ENCODE measurements at places on chromosomes 12 and 14.

- no peak for DNase-seq
Observed at GRCh38 chr12:116943419-116944372, 32.9 kb downstream of the FBXW8 start.

DNA sequence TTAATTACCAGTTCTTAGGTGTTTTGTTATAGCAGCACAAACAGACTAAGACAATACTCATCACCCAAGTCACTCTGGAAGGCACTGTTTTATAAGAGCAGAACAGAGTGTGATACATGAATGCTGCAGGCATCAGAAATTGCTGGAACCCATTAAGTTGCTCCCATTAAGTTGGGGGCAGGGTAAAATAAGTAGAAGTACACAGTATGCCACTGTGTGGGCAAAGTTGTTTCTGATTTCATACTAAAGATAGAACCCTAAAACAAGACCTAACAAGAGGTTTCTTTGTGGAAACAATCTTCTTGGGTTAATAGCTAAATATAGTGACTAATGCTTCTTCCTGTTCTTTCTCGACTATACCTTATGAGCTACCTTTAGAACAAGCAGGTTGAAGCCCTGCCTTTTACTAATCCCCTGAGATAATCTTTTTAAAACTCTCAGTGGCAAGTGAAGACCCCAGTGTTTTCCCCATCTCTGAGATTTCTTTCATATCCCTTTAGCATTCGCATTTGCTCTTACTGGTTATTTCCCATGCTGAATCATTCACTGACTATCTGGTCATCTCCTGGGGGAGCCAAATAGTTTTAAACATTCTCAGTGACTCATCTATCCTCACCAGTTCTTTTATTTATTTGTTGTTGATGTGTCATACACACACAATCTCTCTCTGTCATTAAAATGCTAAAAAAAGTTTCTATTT lies 52.3 kb downstream of the SOCS2 start:
- DNase-seq: no peak

DNA sequence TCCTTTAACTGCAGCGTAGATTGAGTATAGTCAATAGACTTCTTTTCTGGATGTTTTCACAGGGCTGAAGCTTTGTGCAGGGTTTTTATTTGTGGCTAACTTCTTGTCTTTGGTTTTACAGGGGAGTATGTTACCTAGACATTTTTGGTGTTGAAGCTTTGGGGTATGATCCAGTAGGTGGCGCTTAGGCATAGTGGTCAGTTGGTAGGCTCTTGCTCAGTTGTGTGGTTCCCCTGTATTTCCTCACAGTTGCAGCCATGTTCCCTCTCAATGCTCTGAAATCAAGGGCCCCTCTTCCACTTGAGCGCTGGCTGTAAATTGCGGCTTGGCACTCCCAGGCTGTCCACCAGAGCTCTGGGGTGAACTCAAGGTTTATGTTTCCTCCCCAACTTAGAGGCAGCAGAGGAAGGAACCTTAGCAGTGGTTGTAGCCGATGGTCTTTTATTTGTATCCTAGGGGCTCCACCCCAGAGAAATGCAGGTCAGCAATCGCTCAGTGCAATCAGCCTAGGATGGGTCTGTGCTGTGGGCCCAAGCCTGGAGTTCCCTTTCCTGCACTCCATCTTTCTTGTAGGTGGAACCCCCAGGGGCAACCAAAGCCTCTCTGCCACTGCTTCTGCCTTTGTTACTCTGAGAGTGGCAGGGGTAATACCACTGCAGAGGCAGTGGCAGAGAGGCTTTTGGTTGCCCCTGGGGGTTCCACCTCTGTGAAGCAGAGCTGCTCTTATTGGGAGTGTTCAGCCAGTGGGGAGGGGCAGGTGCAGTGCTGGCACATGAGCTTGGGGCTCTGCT lies 55.1 kb downstream of the CMAS start:
- no peak for DNase-seq

GRCh38 chr12:121144416-121144914 lies 11.8 kb downstream of the P2RX7 start:
- DNase-seq: no peak

- peak; percentile 16 for DNase-seq
Observed at GRCh38 chr12:121132601-121133481, at the start of gene P2RX7. Gene P2RX7, plus strand, starts transcription at chr12:121132876. Its CDS starts 95 bp downstream, at chr12:121132971.

GRCh38 chr12:107967170-107967569 lies 161.9 kb upstream of the WSCD2 start:
- DNase-seq: no peak

GRCh38 chr14:71720978-71721624 lies 211.1 kb upstream of the RGS6 start:
- DNase-seq: peak; percentile 41

DNA sequence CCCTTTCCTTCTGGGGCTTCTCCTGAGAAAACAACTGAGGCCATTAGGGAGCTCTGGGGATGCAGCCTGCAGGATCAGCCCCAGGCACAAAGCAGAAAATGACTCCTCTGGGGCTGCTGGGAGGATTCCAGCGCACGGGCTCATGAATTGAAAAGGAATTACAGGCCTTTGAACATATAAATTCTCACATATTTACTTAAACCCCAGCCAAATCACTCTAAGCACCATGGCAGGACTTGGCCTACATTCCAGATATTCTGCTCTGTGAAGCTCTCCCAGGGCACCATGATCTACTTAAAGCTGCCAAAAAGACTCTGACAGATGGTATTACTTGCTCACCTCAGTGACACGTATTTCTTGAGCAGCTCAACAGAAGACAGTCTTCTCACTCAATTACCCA lies 87.2 kb downstream of the ZFC3H1 start:
- DNase-seq: no peak

DNA sequence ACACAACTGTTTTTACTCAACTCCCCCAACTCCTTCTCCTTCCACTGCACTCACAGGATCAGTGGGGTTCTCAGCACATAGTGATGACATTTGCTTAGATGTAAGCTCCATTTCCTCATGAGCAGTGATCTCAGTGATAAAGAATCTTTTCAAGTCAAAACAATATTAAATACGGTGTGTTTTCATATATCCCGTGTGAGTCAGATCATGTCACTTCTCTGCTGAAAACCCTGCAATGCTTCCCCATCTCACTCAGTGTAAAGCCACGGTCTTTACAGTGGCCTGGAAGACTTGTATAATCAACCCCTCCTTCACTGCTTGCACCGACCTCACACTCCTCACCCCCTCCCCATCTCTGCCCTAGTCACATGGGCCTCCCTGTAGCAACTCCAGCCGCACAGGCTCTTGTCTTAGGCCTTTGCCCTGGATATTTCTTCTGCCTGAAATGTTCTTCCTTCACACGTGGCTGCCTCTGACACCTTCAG lies 149.7 kb upstream of the ARHGAP5 start:
- no peak for DNase-seq

DNA sequence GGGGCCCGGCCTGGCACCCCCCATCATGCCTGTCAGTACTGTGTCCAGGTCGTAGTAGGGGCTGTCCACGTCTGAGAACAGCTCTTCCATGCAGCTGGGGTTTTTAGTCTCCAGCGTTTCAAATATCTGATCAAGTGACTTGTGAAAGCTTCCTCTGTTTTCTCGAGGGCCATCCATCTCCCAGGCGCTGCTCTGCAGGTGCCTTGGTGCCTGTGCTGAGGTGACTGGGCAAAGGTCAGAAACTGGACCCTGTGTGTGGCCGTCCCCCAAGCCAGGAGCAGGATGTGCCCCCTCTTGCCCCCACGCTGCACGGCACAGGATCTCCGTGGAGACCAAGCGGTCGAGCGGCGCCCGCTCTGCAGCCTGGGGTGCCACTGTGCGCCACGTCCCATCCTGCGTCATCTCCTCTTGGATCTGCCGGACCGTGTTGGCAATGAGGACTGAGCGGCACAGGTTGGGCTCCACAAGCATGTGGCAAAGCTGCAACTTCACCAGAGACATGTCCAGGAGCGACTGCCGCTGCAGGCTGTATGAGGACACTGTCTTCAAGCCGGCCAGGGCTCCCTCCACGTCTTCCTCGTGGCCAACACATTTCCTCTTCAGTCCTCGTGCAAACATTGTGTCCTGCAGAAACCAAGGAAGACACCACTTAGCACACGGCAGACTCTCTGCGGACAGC lies 9.4 kb downstream of the CDCA4 start:
- DNase-seq: no peak

DNA sequence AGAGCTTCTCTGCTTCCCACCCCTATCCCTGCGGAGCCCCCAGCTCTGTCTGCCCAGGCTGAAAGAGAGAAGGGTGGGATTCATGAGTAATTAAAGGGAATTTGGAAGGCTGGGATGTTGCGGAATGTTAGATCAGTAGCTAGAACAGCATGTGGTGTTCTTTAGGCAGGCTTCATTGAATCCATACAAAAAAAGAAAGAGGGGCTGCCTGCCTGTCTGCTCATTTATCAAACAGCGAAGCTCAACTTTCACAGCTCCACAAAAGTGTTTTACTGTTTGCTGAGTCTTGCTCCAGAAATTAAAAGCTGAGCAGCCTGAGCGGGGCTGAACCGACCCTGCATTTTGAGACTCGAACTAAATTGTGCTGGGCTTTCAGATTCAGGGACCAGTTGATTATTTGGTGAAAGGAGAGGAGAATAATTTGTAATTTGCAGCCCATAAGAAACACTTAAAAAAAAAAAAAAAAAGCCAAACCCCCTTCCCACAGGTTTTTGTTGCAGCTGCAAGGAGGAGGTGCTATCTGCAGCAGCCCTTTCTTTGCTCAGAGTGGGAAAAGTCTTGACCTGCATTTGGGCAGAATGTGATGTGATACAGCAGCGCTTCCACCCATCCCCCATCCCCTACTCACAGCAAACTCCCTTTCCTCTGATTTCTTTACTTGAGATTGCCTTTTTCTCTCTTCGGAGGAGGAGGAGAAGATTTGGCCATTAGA lies 89.7 kb downstream of the RFX4 start:
- no peak for DNase-seq

GRCh38 chr12:47987411-47988072 lies 16.7 kb downstream of the COL2A1 start:
- no peak for DNase-seq

DNA sequence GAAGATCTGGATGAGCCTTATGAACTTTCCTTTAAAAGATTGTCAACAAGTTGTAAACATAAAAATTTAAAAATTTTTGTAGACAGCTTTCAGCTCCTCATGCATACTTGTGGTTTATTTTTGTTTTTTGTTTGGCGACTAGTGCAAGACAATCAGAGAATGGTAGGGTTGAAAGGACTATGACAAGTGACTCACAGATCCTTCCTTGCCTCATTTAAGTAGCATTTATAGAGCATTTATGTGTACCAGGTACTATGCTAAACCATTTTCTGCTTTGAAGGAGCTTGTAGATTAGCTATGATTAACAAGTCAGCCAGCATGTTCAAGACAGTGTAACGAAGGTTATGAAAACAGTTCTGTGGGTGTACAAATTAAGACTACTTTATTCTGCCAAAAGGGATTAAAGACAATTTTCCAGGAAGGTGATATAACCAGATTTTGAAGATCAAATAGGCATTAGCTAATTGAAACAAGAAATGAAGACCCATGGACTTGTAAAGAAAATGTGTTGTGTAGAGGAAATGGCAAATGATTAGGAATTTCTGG lies 122.0 kb downstream of the PCNX1 start:
- no peak for DNase-seq

DNA sequence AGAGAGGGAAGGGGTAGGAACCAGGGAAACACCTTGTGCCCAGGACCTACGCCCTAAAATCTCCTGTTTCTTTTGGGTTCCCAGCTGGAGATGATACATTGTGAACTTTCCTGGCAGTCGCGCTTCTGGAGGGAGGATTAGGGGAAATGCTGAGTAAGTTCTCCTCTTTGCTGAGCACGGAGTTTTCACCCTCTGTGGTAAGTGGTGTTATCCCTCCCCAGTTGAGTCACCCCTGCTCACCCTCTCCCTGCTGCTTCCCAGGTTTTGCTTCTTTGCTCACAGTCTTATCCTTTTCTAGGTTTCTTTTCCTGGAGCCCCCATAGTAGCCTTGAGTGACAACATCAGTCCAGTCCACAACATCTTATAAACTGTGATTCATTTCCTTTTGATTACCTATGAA lies 789.1 kb downstream of the TMEM121 start:
- DNase-seq: no peak

DNA sequence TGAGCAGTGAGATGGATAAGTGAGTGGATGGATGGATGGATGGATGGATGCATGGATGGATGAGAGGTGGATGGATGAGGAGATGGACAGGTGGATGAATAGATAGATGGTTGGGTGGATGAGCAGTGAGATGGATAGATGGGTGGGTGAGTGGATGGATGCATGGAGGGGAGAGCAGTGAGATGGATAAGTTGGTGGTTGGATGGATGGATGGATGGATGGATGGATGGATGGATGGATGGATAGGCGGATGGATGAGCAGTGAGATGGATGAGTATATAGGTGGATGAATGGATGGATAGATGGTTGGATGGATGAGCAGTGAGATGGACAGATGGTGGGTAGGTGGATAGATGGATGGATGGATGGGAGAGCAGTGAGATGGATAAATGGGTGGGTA lies 30.6 kb downstream of the LRRC74A start:
- no peak for DNase-seq

DNA sequence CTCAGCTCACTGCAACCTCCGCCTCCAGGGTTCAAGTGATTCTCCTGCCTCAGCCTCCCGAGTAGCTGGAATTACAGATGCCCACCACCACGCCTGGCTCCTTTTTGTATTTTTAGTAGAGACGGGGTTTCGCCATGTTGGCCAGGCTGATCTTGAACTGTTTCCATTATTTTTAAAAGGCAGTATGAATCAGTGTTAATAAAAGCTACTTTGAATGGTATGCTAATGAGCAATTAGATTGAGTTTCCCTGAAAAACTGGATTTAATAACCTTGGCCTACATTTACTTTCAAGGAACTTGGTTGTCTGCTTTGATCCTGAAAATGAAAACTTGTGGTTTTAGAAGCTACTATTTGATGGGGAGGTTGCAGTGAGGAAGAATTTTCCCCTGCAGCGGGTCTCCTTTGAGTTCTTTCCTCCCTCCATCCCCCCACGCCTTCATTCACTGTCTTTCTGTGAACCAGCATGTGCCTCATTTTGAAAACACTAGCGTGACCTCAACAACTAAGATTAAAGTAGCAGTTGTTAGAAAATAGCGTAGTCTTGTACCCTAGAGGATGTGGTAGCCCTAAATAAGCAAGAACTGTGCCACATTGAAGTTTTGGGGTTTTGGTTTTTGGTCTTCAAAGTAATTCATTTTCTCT lies 17.8 kb upstream of the RPS6KA5 start:
- no peak for DNase-seq

DNA sequence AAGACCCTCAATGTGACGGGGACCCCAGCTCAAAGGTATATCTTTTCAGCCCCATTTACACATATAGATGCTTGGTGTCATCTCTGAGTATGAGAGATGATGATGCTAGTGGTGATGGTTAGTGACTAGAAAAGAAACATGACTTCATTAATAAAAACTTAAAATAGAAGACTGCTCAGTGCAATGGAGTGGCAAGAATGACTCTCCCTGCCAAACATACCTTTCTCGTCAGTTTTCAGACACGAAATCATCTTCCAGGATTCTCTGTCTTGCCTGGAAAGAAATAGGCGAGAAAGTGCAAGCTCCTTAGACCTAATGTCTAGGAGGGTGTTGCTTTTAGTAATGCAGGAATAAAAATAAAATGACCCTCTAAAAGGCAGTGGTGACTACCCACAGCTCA lies 71.7 kb downstream of the TPH2 start:
- no peak for DNase-seq

GRCh38 chr14:35296545-35296944 lies 4.4 kb downstream of the PSMA6 start:
- no peak for DNase-seq

GRCh38 chr12:57887631-57888408 lies 41.3 kb upstream of the CTDSP2 start:
- no peak for DNase-seq
